Right cardiac atrium (tissue), 5 donors: ENCODE measurements at places on chromosomes 7 and 10. TPM values are rescaled to one million over a fixed set of nuclear protein-coding genes. Genes with fewer than 3 reads are reported as not detected.

DTX2 gene
- polyA plus RNA-seq: 9.6 TPM

PRLHR gene
- polyA plus RNA-seq: not detected

TMEM229A gene
- polyA plus RNA-seq: 0.50 TPM

STRIP2 gene
- 7.1 TPM for polyA plus RNA-seq

PARP12 gene
- polyA plus RNA-seq: 9.4 TPM

BTBD16 gene
- polyA plus RNA-seq: not detected

SYNPO2L gene
- 191 TPM for polyA plus RNA-seq

UPK3BL2 gene
- polyA plus RNA-seq: 2.7 TPM

WDFY4 gene
- polyA plus RNA-seq: 0.57 TPM

DNA sequence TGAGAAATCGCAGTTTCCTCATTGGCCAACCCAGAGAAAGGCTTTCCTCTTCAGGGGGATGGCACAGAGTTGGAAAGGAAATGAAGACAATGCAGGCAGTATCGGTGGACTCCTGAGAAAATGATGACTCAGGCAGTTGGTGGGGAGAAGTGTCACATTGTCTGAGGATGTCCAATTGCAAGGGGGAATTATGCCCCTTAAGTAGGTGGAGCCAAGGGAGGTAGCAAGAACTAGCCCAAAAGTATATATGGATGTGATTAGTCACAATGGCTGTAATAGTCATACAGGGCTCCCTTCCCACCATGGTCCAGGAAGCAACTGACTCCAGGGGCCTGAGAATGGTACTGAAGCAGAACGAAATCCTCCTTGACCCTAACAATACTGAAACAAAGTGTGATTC is 58.3 kb upstream of the EGFR start:
- DNase-seq: no peak

DNA sequence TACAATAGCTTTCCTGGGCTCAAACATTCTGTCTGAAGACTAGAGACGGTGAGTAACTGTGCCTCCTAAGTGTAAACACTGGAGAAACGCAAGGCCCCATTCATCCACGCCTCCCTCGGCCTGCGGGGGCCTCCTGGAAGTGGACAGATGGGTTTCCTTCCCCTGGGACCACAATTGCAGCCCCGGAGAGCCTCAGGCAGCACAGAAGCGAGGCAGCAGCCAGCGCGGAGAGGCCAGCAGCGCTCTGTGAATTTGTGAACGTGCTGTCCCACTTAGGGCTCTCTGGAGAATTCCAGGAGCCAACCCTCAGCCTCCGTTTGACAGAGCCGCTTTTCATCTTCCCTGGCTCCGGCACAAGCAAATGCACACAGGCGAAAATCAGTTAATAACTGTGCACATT is 23.2 kb upstream of the CALN1 start:
- peak; percentile 66 for DNase-seq

DNA sequence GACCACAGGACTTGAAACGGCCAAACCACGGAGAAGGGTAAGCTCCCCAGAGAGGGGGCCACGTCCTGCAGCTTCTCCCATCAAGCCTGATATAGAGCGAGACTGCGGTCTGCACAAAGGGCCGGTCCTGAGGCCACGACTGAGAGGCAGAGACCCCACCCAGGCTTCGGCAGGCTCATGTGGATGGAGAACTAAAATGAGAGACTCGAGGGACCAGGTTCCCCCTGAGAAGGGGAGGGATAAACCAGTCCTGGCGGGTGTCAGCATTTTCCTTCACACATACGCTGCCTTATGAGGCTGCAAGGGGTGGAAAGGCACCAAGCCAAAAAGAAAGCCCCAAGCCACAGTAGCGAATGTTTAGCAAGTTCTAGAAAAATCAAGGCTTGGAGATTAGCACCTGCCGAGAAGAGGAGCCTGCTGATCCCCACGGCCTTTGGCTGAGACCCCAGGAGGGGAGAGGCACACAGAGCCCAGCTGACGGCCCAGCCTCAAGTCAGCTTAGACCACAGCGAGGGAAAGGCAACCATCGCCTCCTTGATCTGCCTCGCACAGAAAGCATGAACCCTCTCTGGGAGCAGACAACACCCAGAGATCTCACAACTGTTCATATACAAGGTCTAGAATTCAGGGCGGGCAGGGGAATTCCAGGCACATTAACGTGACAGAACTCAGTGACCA is 92.6 kb upstream of the RNF32 start:
- no peak for DNase-seq

- peak; percentile 91 for DNase-seq
Measured at GRCh38 chr7:55019191-55019690, 424 bp downstream of the EGFR start.

DNA sequence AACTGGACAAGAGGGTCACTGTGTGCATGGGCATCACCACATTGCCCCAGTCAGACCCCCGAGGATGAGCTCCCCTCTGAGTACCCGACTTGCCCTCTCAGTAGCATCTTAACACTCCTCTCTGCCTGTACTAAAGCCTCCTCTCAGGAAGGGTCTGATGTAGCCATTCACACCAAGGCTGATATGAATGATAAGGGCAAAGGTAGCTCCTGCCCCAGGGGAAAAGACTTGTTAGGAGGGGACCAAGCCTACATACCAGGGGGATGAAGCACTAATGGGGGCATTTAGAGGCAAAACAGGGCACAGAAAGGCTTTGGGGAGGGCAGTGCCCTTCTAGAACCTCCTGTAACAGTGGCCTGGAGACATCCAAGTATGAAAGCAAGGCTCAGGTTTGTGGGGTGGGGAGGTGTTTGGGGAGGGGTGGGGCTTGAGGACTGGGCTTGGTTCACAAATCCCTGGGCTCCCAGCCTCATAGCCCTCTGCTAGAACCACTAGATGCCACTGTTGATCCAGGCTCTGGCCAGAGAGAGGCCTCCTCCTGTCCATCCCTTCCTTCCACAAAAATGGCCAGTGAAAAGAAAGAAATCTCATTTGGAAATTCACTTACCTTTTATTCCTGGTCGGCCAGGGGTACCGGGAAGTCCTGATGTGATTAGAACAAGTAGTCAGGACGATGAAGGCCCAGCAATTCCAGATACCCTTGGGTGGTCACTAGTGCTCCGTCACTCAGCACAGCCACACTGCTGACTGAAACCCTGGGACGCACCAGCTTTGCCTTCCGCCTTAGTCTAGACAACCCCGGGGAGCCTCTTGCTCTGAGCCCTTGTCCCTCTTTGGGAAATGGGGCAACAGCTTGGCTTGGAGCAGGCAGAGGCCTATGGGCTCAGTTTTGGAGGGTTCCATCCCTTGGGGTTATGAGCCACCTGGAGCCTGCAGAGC is 40.3 kb downstream of the COL17A1 start:
- DNase-seq: peak; percentile 45

GRCh38 chr7:6567886-6568285 is 9.4 kb upstream of the ZDHHC4 start:
- no peak for DNase-seq

DNA sequence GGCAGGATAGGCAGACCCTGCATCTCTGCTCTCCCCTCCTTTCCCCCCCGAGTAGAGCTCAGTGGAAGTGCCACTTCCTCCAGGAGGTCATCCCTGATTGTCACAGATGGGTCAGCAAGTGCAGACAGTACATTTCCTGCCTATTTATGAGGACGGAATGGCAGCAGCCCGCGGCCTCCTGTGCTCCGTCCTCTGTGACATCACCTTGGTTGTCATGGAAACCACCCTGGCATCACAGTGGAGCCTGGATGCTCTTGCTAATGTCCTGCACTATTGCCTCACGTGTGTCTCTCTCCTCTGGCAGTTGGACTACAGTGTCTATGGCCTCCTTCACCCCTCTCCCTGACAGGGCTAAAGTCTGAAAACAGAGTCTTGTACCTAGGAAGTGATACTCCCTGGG is 148.6 kb downstream of the SH3PXD2A start:
- peak; percentile 19 for DNase-seq

- no peak for DNase-seq
Measured at GRCh38 chr10:106506526-106507283, 657.8 kb downstream of the SORCS1 start.

DNA sequence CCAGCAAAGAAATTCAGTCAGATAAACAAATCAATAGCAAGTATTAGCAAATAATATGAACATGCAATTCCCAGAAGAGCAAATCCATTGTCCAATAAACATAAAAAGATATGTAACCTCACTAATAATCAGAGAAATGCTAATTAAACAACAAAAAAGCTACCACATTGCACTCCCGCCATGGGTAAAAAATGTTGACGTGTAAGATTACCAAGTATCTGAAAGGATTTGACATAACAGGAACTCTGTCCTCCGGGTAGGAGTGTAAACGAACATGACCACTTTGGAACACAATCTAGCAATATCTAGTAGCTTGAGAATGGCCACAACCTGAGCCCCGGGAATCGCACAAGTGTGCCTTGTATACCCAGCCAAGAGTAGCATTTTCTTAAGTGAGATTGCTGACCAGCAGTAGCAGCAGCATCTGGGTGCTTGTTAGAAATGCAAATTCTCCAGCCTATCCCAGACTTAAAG is 31.6 kb downstream of the DYDC1 start:
- DNase-seq: no peak

DNA sequence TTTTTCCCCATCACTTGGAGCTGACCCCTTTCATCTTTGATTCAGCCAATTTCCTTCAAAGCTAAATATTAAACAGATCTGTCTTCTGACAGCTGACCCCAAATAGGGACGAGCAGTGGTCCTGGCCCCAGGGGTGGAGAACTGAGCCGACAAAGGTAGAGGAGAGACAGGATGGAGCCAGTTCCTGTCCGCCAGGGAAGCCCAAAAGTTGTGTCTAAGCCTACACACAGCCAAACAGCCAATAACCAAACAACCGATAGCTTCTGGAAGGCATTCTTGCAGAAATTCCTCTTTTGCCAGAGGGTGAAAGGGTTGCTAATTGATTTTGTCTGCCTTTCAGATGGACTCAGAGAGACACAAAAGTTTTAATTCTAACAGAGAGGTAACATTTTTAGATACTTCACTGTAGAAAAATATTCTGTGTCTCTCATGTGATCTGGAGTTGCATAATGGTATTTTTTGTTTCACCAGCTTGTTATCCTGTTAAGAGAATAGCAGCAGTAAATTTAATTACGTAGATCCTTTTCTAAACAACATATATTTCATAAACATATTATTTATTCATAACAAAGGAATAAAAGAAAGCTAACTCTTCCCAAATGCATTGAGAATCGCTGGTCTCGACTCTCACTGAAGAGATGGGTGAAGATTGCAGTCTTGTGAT is 161.7 kb upstream of the LYZL1 start:
- DNase-seq: no peak

GRCh38 chr7:155997431-155998327 is 185.4 kb upstream of the SHH start:
- DNase-seq: no peak

GRCh38 chr7:12066004-12066403 is 145.1 kb upstream of the TMEM106B start:
- no peak for DNase-seq

DNA sequence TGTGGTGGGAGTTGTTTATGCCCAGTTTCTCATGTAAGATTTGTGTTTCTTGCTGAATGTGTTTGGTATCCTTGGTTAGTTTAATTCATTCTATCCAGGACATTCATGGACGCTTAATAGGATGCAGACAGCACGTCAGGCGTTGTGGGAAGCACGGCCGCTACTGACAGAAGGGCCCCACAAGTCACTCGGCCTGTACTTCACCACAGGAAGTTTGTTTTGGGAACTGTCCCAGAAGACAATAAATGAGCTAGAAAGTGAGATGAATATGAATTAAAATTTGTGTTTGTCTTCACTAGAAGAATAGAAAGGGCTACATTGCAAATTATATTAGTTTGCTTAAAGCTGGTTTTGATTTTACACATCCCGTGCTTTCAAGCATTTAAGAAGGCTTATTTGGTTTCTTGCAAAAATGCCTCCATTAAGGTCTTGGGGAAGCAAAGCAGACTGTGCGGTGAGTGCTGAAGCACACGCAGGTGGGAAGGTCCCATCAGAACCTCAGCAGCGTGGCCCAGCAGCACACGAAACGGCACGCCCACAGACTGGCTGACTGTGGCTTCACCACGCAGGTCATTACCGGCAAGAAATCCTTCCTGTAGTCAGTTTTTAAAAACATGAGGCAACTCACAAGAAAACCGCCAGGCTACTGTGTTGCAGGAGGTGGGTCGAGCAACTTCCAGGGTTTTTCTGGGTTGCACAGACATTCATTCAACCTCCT is 74.1 kb downstream of the VIPR2 start:
- peak; percentile 61 for DNase-seq

DNA sequence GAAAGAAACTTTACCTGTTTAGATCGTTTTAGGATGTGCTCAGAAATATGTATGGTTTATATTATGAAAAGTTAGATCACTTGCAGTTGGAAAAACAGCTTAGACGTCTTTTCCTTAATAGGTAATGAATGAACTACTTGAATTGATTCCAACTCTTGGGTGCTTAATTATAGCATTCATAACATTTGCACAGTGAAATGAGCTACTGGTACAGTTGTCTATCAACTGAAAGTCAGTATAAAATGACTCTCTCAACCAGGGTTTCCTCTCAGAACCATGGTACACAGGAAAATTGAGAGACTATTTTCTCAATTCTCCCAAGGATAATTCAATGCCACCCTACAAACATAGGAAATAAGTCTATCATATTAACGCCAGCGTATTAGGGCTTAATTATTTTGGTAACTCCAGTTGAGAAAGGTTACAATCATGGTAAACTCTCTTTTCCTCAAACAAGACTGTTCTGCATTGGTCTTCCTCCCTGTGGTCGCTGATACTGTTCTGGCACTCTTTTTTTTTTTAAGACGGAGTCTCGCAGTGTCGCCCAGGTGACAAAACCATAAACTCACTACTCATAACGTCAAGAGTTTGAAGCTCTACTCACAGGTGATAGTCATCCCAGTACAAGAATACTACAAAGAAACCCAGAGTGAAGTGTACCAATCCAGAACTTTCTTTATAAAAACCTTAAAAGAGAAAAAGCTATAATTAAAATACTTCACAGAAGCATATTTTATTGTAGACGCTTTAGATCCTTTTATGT is 2.0 kb downstream of the ANLN start:
- no peak for DNase-seq

DNA sequence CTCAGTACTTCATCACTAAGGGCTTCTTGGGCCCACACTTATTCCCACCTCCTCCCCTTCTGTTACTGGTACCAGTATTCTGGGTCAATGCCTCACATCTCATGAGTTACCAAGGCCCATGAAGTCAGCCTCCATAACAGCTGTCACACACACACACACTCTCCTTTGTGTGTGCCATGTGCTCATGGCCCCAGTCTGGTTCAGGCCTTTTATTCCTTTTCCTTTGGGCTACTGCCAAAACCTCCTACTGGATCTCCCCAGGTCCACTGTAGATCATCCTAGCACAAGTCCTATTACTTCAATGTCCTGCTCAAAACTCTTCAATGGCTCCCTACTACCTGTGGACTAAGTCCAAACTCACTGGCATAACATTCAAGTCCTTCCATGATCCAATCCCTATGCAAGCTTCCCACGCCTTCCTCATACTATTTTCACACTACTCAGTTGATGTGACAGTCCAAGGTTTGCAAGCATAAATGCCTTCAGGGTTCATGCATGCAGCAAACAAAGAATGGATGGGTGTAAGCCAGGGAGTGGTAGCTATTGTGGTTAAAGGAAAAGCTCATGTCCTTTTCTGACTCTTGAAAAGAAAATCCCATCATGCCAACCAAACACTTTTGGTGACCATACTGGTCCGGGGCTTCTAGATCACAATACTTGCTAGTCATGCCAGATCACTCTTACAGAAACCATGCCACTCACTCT is 68.1 kb downstream of the CCDC6 start:
- no peak for DNase-seq
